ENCODE measurements at places on chromosomes 7 and 10. TPM values are rescaled to one million over a fixed set of nuclear protein-coding genes. Genes with fewer than 3 reads are reported as not detected.

DNA sequence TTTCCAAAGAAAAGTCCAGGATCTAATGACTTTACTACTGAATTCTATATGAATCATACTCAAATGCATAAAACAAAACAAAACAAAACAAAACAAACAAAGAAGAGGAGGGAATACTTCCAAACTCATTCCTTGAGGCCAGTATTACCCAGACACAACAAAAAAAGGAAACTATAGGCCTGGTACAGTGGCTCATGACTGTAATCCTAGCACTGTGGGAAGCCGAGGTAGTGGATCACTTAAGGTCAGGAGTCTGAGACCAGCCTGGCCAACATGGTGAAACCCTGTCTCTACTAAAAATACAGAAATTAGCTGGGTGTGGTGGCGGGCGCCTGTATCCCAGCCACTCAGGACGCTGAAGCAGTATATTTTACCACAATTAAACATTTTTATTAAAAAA, 114.6 kb downstream of the NRBF2 start:
- DNase-seq = no peak

DNA sequence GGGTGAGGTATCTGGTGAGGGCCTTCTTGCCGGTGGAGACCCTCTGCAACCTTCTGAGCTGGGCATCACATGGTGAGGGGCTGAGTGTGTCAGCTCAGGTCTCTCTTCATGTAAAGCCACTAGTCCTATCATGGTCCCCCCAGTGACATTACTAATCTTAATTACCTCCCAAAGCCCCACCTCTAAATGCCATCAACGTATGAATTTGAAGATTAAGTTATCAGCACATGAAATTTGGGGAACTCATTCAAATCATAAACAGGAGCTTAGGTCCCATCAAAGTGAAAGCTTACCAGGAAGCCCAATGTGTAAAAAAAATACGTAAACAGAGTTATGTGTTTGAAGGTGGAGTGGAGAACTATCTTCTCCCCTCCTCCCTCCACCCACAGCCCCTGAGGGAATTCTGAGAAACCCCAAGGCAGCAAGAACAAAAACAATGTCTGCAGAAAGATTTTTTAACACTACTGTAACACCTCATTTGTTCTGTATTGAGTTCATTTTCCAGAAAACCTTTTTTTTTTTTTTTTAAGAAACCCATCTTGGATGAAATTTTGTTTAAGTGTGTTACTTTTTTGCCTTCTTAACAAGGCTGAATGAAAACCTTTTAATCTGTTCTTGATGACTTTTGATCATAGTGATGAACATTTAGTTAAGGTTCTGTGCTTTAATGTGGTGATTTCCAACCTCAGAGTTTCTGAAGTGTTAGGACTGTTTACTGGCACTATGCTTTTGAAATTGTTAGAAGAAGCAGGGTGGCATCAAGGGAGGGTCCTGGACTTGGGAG, 19.1 kb upstream of the PCGF5 start:
- DNase-seq = no peak

GRCh38 chr10:418226-418625, 271.2 kb downstream of the DIP2C start:
- DNase-seq = no peak

The BLVRA gene
- 56.0 TPM for total RNA-seq

- no peak for DNase-seq
Measured at GRCh38 chr7:142808461-142808801, 37.7 kb downstream of the PRSS2 start.

- no peak for DNase-seq
Measured at GRCh38 chr10:12916587-12916986, 84.9 kb downstream of the CCDC3 start.

- DNase-seq = no peak
Measured at GRCh38 chr7:18140943-18141342, 113.3 kb upstream of the PRPS1L1 start.

DNA sequence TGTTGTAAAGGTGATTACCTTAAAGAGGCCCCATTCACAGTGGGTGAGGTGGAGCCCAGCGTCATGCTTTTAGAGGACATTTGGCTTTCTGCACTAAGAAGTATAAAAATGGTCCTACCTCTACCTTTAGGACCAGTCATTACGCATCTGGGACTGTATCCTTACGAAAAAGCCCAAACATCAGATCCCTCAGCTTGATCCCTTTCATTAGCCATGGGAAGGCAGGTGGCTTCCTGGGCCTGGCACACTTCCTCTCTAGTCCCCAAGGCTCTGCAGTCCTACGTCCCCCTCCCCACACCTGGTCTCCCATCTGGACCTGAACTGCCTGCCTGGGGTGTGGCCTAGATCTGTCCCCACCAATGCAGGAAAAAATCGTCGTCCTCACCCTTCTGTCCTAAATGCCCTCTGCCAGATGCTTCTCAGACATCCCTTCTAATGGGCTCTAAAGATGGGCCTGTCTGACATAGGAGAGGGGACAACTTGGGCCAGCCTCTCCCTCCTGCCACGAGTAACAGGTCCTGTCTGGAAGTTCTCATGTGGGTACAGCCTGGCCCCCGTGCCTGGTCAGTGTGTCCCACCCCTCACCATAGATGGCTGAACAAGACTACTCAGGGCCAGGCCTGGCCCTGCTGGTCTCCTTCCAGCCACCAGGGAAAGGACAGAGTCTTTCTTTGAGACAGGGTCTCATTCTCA, 11.8 kb upstream of the SLC18A3 start:
- DNase-seq = no peak

DNA sequence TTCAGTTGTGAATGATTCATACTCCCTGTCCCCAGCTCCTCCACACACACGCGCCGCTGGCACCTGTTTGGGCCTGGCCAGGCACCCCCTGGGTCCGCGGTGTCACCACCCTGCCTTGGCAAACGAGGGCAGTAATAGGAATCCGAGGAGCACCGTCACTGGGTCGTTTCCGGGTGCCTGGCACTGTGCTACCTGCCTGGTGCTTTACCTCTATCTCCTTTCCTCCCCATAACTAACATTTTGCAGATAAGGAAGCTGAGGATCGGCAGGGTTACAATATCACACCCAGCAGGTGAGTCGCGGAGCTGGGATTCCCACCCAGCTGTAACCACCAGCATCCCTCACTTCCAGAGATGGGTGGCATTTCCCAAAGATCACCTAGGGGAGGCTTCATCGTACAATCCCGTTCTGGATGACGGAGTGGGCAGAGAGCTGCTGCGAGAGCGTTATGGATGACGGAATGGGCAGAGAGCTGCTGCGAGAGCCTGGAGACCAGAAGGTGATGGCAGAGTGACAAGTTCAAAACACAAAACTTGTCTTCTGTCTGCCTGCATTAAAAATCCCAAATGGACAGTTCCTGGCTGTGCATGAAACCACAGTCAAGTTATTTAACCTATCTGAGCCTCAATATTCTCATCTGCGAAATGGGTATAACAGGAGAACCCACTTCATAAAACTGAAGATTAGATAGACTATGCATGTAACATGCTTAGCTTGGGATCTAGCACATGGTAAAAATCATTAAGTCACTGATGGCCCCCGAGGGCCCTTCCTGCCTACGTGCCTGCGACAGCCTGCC, 1.1 kb upstream of the HSPA12A start:
- peak; percentile 93 for DNase-seq

DNA sequence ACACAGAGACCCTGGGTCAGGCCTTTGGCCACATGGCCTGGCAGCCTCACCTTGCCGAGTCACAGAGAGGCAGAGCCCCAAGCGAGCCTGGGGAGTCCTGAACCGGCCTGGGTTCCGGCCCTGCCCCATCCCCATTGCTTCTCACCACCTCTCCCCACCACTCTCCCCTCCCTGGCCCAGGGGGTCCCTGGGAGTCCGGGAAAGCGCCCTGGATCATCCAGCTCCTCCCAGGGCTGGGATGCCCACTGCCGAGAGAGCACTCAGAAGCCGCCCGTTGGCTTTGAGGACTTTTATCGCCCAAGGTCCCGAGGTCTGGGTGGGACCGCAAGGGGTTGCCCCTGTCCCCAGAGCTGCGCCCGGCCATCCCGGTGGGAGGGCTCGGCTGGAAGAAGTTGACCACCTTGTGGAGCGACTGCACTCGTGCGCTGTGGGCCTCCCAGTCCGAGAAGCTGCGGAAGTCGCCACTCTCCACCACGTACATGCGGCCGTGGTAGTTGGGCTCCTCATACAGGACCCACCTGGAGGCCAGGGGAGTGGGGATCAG, 8.1 kb downstream of the CRYGN start:
- no peak for DNase-seq

Measured in aorta (tissue), 5 donors.